ENCODE measurements at places on chromosomes 12 and 14. TPM values are rescaled to one million over a fixed set of nuclear protein-coding genes. Genes with fewer than 3 reads are reported as not detected.

Gene ATXN3
- total RNA-seq, result 27.6 TPM

Gene ARID2
- 8.7 TPM for total RNA-seq

Gene DDN
- total RNA-seq, result not detected

Gene HOXC10
- 15.3 TPM for total RNA-seq

Gene HECTD1
- total RNA-seq, result 54.5 TPM

Gene OR4K13
- total RNA-seq, result not detected

Gene DHH
- not detected for total RNA-seq

Gene IPO4
- total RNA-seq, result 26.8 TPM

Gene DHRS2
- total RNA-seq, result 11.9 TPM

Gene RAD9B
- total RNA-seq, result 0.47 TPM

Gene GPR84
- total RNA-seq, result not detected

Gene CLEC6A
- not detected for total RNA-seq

Gene LRFN5
- 0.05 TPM for total RNA-seq

Gene TSHR
- not detected for total RNA-seq

Gene APOF
- total RNA-seq, result not detected

Gene FBXL14
- 7.9 TPM for total RNA-seq

Gene NPC2
- 816 TPM for total RNA-seq

Gene TAS2R50
- not detected for total RNA-seq

Gene HELB
- total RNA-seq, result 2.0 TPM

Gene RIPK3
- not detected for total RNA-seq

Gene GUCY2C
- not detected for total RNA-seq

Gene PTPRR
- 6.9 TPM for total RNA-seq

Gene CEBPE
- not detected for total RNA-seq

Gene SIX6
- not detected for total RNA-seq

Gene CLEC1B
- total RNA-seq, result not detected

Gene TEX22
- 0.07 TPM for total RNA-seq

Gene WNT1
- total RNA-seq, result not detected

Gene SRP54
- total RNA-seq, result 110 TPM

Gene STK38L
- 13.4 TPM for total RNA-seq

Measured in M059J (cell line).